ENCODE measurements at places on chromosomes 12 and 14.
A peak's percentile ranks its signal among the peaks of the same experiment; 100 is the strongest.

GRCh38 chr14:80776657-80777056 lies 164.9 kb downstream of the CEP128 start:
- DNase-seq: no peak

DNA sequence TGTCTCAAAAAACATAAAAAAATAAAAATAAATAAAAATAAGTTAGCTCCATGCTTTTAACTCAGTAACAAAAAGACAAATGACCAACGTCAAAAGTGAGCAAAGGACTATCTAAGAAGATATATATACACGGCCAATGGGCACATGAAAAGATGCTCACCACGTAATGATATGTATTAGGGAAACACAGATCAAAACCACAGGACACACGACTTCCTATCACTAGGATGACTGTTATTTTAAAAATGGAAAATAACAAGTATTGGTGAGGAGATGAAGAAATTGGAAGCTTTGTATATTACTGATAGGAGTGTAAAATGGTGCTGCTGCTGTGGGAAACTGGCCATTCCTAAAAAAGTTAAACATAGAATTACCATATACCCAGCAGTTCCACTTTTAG lies 20.2 kb upstream of the P2RX7 start:
- no peak for DNase-seq

DNA sequence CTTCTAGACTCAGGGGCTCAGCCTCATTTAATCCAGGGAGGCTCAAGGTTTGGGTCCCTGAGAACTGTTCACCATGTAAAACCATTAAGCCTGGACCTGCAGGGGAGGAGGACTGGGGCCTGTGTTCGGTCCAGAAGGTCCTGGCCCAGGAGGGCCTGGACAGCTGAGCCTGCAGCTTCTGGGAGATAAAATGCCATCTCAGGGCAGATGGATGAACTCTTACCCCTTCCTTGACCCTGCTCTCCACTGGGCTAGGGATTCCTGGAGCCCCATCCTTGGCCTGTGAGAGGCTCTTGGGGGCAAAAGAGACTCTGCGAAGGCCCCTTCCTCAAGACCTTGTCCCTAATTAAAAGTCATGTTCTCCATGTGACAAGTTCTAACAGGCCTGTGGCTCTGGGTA lies 51.2 kb downstream of the PRMT8 start:
- DNase-seq: no peak

- DNase-seq: no peak
These were observed 791.7 kb downstream of the AACS start for GRCh38 chr12:125856896-125857295.

DNA sequence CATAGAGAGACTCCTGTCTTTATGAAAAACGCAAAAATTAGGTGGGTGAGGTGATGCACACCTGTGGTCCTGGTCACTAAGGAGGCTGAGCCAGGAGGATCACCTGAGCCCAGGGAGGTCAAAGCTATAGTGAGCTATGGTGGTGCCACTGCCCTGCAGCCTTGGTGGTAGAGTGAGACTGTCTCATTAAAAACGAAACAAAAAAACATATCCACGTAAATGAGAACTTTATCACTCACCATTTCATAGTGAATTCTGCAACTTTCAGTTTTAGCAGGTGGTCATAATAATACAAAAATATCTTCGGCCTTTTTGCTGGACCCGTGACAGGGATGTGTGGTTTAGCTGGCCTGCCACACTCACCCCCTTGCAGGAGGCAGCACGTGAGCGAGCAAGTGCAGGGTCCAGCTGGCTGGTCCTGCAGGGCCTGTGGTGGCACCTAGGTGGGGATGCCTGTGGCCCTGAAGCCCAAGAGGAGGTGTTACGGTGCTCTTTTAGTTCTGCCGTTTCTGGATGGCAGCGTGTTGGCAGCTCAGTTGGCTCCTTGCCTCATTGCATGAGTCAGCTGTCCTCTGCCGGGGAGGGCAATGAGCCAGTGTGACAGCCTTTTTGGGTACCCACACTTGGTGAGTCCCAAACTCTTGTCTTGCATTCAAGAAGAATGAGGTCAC lies 1330.7 kb upstream of the TMEM132C start:
- DNase-seq: no peak

DNA sequence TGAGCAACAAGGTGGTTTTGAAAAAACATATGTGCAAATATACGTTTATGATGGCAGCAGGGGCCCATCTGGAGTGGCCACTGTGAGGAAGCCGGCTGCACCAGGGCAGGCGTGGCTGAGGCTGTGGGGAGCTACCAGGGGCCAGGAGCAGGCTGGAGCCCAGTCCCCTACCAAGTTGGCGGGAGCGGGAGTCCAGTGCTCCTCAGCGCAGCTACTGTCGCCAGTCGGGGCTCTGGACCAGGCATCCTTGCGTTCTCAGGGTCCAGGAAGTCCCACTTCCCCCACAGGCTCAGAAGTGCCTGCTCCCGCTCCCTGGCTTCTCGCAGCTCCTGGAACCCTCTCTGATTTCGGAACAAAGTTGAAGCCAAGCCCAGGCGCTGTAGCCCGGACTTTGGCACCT lies 1377.5 kb upstream of the FLRT2 start:
- no peak for DNase-seq

DNA sequence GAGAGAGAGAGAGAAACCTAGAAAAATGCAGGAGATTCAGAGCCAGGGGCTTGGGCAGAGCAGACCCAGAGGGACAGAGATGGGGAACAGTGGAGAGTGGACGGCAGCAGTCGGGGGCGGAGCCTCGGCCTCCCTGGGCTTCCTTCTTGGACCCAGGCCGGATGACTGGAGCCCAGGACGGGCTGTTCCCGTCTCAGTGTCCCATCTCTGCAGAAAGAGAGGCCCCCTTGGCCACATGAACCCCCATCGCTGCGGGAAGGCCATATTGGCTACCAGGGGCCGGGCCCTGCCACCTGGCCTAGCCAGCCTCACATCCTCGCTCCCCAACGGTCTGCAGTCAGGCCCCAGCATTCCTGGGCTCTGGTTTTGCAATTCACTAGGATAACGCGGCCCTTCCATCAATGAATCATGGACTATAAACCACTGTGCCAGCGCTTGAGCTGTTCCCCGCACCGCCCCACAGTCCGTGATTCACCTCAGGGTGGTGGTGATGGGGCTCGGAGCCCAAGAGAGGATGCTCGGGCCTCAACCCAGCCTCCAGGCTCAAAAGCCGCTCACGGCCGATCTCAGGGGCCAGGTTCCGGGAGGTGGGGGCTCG lies 116.5 kb downstream of the RFLNA start:
- DNase-seq: no peak

- DNase-seq: peak; percentile 46
These were observed 19.5 kb downstream of the TTC9 start for GRCh38 chr14:70660967-70661893.

GRCh38 chr12:64551676-64552075 lies 58.6 kb upstream of the RASSF3 start:
- DNase-seq: no peak

DNA sequence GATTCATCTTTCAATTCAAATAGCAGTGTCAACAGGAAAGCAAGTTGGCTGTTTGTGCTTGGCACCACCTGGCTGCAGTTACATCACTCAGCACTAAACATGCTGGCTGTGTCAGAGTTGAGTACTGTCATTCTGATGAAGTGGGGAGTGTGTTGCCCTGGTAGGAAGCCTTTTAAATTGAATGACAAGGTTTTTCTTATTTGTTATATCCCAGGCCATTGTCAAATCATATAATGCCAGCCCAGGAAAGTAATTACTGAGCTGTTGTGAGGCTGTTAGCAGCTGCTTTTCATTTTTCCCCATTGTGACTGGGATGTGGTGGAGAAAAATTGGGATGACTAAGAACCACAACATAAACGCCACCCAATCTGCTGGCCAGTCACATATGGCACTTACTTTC lies 106.5 kb upstream of the PRKD1 start:
- DNase-seq: no peak

GRCh38 chr12:28446031-28446430 lies 255.8 kb downstream of the CCDC91 start:
- no peak for DNase-seq

DNA sequence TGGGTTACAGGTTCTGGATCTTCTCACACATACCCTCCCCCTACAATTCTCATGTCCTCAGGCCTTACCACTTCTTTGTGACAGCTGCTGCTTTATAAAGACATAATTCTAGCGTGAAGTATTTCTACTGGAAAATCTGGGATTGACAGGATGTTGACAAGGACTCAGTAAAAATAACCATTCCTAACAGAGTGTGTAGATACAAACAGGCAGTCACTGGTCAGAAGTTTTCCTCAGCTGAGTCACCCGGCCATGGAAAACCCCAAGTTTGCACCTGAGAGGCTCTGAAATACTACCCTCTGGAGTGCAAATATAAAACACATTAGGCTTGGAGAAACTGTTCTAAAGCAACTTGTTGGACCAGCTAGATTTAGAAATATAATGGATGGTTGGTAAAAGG lies 54.4 kb downstream of the SPPL3 start:
- DNase-seq: no peak

GRCh38 chr14:81164167-81164774 lies 56.5 kb downstream of the GTF2A1 start:
- DNase-seq: peak; percentile 39

Data from stimulated activated CD4-positive, alpha-beta T cell treated with anti-CD3 and anti-CD28 coated beads, Interleukin-4, amount 100 ng/mL, for 4 hours (primary cell).